Right renal pelvis (tissue), 4 donors: ENCODE measurements at places on chromosomes 12 and 14. TPM values are rescaled to one million over a fixed set of nuclear protein-coding genes. Genes with fewer than 3 reads are reported as not detected.

Gene STON2
- polyA plus RNA-seq: 37.8 TPM

Gene CLEC4C
- not detected for polyA plus RNA-seq

Gene VCPKMT
- polyA plus RNA-seq: 16.9 TPM

Gene EFS
- 53.0 TPM for polyA plus RNA-seq

Gene ANG
- 3.5 TPM for polyA plus RNA-seq

Gene RPL10L
- polyA plus RNA-seq: not detected

Gene OR4K14
- polyA plus RNA-seq: not detected

Gene OR6C74
- polyA plus RNA-seq: not detected

Gene OR4M1
- polyA plus RNA-seq: not detected
